ENCODE measurements at places on chromosomes 3 and 15. TPM values are rescaled to one million over a fixed set of nuclear protein-coding genes. Genes with fewer than 3 reads are reported as not detected.

GRCh38 chr3:138942271-138942670 lies 4.7 kb downstream of the FOXL2 start:
- DNase-seq, result no peak

DNA sequence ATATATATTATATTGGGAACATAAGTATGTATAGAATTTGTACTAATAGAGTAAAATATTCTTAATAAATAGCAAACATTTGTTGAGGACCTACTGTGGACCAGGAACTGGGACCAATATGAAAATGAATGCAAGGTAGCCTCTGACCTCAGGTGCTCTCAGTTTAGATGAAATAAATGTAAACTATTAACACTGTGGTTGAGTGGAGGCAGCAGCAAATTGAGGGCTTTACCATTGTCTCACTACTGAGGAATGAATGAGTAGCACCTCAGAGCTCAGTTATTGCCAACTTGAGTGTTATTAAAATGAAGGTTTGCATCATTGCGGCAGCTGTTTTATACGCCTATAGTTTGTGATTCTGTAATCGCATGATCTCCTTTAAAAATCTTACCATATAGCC lies 90.9 kb upstream of the CGNL1 start:
- no peak for DNase-seq

TIMP4 gene
- total RNA-seq, result 0.07 TPM

GPR87 gene
- not detected for total RNA-seq

ADGRG7 gene
- not detected for total RNA-seq

DNA sequence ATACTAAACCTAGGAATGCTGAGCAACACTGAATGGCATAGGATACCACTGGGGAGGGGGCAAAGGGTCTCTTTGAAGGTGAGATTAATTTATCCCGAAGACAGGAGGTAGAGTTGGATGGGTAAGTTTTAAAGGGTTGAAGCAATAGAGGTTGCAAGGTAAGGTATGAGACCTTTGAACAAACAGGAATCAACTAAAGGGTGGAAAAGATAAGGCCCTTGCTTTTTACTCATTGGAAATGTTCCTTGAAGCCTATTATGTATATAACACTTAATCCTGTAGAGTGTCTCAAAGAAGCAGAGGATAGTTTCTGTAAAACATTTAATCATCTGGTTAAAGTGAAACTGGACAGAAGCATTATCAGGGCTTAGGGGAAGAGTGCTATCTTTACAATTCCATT lies 5.7 kb downstream of the ABHD5 start:
- DNase-seq, result no peak

DNA sequence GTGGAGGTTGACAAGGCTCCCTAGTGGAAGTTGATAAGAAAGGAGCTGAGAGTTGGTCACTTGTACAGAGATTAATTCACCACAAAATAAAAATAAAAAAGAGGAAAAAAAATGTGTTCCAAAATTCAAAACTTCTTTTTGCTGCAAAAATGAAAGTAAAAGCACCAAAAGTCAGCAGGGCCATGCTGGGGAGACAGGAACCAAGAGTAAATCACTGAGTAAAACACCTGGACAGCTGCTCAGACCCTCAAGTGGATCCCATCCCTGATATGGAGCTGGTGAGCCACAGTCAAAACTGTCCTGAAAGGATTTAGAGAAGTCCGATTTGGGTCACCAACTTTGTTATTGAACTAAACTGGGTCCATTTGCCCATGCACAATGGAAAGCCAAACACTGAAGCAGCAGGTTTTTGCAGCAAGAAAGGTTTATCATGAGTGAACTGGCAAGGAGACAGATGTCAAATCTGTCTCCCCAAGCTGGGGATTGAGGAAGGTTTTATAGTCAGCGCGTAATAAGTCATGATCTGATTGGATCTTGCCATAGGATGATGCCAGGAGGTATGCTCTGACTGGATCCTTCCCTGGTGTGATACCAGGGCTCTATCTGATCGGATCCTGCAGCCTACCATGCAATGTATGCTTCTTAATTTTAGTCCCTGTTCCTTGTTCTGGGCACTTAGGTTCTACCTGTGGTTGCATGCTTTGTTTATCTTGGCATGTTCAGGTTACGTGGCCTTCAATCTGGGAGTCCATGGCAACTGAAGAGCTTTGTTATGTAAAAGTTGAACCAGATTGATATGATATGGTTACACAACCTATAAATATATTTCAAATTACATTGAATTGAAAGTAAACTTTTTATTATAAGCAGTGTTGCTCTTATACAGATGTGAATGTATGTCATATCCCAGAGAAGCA lies 313.2 kb downstream of the POLQ start:
- no peak for DNase-seq

DTWD1 gene
- 18.5 TPM for total RNA-seq

POTEB gene
- not detected for total RNA-seq

DNA sequence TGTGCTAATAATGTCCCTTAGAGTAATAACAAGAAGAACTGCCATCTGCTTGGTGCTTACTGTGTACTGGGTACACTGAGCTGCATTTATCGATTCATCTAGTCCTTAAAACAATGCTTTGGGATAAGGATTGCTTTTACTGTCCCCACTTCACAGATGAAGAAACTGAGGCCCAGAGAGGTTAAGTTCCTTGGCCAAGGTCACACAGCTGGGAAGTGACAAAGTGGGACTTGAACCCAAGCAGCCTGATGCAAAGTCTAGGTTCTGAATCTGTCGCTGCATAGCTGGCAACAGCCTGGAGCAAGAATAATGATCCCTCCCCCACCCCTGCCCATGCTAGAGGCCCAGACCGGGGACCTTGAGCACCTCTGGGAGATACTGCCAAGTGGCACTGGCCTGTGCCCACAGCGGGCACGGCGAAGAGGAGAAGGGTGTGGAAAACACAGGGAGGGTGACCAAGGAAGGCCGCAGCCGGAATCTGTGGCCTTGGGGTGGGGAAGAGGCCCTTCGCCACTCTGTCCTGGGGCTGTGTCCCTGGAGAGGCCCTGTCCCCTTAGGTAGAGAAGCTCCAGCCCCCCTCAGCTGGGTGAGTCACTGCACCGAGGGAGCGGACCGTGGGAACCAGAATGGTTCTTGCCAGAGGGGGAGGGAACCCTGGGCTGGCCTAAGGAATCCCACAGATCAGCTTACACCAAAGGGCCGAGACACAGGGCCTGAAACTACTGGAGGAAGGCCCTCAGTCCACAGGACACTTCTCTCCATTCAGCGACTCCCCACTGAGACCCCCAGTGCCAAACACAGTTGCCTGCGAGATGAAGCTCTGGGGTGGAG lies 3.5 kb downstream of the PLXND1 start:
- peak; percentile 82 for DNase-seq

PDZRN3 gene
- not detected for total RNA-seq

DNA sequence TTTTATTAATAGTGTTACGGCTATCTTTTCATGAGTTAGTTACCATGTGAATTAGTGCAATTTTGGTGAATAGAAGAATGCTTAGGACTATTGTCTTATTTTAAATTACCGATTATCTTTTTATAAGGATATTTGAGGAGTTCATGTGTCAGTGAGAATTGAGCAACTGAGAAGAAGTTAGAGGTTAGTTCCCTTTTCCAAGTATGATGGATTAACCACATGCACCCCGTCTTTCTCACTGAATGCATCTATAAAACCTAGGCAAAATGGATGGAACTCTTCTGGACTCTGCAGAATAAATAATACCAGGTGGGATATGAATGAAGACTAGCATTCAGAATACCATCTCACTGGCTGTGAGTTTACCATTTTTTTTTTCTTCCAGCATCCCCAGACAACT lies 74.3 kb downstream of the TCF12 start:
- DNase-seq, result no peak

DNA sequence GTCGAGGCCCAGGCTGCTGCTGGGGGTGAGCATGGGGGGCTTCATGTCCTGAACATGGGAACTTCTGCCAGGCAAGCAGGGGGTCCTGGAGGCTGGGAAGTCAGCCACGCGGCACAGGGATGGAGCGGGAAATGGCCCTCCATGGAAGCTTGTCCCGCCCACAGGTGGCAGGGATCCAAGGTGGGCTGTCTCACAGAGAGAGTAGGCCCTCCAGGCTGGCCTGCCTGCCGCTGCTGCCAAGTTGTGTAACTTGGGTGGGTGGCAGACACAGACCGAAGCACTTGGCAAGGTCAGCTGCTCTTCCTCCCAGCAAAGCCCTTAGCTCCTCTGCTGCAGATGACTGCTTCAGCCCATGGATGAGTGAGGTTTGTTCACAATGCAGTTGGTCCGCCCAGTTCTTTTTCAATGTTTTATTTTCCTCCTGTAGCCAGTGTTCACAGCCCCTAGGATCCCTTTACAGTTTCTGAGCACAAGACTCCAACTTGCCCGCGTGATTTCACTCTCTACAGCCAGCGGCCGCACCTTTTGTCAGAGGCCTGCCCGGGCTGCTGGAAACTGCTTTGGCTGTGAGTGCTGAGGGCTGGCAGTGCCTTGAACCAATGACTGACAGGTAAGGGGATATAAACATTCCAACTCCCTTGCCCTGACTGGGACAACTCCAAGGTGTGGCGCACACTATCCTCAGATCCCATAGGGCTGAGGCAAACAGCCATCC lies 26.7 kb downstream of the HCN4 start:
- DNase-seq, result no peak

- no peak for DNase-seq
Observed at GRCh38 chr3:139794469-139795265, 116.9 kb upstream of the NMNAT3 start.

- no peak for DNase-seq
Observed at GRCh38 chr3:42608581-42608980, 8.1 kb downstream of the NKTR start.

DNA sequence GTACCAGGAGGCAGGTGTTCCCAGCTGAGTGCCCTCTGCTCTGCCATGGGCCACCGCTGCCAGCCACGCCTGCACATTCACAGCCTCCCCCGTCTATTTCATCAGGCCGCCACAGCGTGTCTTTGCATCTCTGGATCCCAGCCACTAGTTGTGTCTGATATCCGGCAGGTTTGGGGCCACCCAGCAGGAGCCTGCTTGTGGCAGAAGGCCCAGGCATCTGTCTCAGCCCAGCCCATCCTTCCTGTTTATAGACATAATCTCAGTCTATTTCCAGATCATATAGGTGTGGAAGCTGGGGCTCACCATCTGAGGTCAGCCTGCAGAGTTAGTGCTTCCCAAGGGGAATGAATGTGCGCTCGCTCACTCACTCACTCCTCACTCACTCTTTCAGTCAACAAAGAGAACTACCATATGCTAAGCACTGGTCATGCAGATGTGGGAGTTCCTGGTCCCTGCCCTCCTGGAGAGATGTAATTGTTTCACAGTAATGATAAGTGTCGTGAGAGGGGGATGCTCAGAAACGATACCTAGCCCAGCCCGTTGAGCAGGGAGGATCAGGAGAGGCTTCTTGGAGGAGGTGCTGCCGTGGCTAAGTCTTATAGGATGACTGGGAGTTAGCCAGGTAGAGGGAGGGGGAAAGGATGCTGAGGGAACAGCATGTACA lies 60.6 kb downstream of the FGD5 start:
- DNase-seq, result no peak

DNA sequence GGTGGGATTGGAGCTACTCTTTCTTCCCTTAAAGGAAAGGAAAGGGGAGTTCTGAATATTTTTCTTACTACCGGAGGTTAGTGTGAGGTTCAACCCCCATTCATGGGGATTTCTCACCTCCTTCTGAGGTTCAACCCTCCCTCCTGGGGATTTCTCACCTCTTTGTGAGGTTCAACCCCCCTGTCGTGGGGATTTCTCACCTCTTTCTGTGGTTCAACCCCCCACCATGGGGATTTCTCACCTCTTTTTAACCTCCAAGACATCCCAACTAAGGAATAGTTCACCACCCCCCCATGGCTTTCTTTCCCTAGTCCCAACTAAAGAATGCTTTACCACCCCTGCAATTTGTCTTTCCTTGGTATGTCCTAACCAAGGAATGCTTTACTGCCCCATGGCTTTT lies 520.3 kb downstream of the EDEM1 start:
- DNase-seq, result no peak

DNA sequence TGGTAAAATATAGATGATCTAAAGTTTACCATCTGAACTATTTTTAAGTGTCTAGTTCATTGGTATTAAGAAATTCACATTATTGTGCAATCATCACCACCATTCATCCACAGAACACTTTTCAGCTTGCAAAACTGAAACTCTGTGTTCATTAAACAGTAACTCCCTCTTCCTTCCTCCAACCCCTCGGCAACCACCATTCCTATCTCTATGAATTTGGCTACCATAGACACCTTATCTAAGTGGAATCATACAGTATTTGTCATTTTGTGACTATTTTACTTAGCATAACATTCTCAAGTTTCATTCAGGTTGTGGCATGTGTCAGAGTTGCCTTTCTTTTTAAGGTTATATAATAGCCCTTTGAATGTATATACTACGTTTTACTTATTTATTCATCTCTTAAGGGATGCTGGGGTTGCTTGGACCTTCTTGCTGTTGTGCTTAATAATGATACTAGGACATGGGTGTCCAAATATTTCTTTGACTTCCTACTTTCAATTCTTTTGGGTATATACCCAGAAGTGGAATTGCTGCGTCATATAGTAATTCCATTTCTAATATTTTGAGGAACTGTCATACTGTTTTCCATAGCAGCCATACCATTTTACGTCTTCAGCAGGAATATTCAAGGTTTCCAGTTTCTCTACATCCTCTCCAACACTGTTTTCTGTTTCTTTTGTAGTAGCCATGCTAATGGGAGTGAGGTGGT lies 20.9 kb downstream of the KAT2B start:
- DNase-seq, result no peak

GRCh38 chr15:62895905-62896316 lies 146.6 kb upstream of the TPM1 start:
- DNase-seq, result peak; percentile 85

- DNase-seq, result no peak
Observed at GRCh38 chr3:122974764-122975162, 52.8 kb downstream of the SEMA5B start.

DNA sequence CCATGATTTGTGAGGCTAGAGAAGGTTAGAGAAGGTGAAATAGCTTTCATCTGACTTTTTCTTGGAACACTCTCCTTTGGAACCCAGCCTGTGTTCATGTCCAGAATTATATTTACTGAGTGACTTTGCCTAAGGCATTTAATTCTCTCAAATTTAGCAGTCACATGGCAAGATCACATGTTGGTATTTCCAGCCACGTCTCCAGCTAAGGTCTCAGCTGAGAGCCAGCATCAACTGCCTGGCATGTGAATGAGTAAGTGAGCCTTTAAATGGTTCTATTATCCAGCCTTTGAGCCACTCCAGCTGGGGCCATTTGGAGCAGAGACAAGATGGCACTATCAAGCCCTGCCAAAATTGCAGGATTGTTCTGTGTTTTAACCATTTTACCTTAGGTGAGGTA lies 130.2 kb upstream of the SGO1 start:
- DNase-seq, result no peak

Data from pulmonary artery endothelial cell (primary cell).